Eye (tissue), 1 donor: ENCODE measurements at places on chromosomes 5 and 9.

DNA sequence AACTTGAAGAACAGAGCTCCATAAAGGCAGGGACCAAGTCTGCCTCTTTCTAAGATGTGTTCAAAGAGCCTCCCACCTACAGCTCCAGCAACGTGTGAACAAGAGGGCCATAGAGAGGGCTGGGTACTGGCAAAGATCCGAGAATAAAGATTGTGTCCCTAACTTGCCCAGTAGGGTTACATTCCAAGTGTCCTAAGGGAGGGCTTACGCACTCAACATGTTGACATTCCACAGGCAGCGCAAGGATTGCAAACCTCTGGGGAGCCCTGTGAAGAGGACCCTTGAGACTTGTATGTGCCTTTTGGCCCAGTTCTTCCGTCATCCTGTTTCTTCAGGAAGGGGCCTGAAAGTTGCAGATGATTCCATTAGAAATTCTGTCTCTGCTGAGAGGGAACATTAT lies 48.2 kb upstream of the ENTREP1 start:
- no peak for DNase-seq

DNA sequence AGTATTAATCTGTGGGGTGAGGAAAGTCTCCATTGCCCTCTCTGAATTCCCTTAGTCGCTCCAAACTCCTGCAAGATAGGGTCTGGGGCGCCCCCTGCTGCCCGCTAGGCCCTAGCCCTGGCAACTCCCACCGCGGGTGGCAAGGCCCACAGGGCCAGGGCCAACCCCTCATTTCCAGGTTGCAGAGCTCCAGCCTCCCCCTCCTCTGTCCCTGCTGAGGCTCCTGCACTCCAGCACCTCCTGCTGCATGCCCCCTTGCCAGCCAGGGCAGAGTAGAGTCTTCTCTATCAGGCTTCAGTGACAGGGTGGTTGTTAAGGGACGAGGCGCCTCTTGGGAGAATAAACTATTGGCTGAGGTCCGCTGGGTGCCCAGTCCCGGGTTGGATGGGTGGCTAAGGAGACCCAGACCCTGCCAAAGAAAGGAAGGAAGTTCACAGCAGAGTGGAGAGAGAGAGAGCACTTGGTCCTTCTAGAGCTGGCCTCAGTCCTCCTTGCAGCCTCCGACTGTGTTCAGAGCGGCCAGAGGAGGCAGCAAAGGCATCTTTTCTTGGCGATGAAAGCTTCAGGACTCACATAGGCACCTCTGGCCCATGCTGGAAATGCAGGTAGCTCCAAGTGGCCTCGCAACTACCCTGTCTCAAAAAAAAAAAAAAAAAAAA lies 45.6 kb downstream of the SAR1B start:
- peak; percentile 67 for DNase-seq

DNA sequence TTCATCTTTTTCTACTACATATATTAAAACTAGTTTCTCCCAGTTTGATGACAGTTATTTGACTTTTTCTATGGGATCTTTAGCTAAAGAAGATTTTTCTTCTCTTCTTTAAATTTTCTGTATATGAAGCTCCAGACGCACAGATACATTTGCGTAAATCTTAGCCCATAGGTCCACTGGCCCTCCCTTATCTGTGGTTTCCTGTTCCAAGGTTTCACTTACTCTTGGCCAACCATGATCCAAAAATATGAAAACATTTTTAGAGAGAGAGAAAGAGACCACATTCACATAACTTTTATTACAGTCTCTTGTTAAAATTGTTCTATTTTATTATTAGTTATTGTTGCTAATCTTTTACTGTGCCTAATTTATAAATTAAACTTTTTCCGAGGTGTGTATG lies 270.2 kb upstream of the DAPK1 start:
- DNase-seq = no peak

DNA sequence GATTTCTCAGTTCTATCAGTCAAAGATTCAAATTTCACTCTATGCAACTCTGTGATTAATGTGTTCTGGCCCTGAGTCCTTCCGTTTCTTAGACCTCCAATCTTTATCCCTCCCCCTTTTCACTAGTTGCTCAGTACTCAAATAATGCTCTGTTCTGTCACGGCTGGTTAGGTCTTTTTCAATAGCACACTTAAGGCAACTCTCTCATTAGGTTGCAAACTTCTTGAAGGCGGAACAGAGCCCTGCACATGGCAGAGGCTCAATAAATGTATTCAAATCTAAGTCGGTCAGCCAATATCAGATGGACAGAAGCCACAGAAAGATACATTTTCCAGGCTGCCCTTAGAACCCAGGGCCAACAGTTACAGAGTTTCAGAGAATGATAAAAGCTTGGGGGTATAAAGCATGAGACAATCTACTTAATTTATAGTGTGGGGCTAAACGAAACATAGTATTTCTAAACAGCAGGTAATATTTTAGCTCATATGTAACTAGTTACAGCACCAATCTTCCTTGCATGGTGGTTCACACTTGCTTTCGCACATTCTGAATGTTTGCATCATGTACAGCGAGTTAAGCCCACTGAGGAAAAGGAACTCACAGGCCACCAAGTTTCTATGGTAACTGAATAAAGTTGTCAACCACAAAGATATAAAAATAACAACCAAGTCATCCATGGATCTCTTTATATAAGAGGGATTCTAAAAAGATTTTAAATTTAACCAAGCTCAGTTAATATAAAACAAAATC lies 67.1 kb upstream of the GOLPH3 start:
- DNase-seq = no peak

DNA sequence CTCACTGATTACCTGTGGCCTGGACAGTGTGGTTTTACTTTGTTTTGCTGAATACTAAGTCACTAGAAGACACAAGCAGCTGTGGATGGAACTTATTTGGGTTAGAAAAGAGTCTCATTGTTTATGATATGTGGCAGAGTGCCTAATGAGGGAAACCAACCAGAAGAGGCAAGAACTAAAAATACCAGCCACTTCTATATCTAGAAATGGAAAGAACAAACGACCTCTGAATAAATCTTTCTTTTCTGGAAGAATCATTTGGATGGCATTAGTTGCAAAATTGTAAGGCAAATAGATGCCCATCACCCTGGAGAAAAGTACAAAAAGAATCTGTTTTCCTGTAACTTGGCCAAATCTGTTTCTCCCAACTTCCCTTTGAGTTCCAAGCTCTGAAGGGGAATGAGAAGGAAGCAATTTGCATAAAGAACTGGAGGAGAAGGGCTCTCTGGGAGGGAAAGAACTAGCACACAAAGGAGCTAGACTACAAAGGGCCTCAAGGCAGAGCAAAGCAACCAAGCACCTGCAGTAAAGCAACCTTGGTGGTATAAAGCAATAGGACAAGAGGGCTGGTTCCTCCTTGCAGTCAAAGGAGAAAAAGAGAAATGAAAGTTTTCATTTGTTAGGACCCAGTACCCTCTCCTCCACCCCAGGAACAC lies 455.4 kb downstream of the CAAP1 start:
- no peak for DNase-seq

GRCh38 chr9:126883636-126884035 lies 23.2 kb downstream of the ZBTB34 start:
- DNase-seq = peak; percentile 59

GRCh38 chr5:76175051-76175666 lies 92.0 kb downstream of the SV2C start:
- peak; percentile 83 for DNase-seq

DNA sequence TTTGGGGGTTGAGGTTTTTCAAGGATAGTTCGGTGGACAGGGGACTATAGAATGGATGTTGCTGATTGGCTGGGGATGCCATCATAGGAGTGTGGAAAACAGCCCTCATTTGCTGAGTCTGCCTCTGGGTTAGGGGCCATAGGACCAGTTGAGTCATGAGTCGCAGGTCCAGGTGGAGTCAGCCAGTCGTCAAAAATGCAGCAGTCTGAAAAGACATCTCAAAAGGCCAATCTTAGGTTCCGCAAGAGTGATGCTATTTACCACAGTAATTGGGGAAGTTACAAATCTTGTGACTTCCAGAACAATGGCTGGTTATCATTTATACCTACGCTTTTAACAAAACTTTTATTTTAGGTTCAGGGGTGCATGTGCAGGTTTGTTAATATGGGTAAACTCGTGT lies 276.0 kb upstream of the DMRT1 start:
- DNase-seq = no peak

DNA sequence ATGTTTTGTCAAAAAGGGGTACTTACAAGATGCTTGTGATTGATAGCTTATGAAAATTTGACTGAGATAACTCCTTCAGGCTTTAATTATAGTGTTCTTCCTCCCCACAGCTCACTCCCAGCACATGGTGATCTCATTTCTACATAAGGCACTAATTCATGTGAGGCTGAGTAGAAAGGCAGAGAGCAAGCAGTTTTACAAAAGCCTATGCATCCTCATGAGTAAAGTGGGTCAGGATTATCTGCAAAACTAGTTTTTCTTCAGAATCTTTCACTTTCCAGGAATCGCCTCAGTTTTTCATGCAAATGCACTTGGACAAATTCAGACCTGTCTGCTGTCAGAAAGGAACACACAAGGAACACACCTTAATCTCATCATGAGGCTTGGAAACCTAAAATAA lies 92.1 kb upstream of the FBN2 start:
- no peak for DNase-seq

DNA sequence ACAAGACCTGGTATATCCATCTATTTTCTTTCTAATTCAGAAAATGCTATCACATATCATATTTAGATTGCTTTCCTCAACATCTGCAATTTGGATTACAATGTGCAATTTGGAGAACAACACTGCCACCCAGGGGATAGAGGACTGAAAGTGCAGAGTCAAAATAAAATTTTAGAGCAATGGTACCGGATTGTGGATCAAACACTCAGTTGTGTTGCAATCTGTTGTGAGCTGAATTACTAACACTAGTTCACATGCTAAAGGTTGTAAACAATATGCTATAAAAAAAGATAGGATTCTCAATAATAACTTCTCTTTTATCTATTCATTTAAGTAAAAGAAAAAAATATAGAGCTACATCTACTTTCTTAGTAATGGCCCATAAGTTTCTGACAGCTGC lies 11.9 kb upstream of the SRFBP1 start:
- DNase-seq = peak; percentile 87

DNA sequence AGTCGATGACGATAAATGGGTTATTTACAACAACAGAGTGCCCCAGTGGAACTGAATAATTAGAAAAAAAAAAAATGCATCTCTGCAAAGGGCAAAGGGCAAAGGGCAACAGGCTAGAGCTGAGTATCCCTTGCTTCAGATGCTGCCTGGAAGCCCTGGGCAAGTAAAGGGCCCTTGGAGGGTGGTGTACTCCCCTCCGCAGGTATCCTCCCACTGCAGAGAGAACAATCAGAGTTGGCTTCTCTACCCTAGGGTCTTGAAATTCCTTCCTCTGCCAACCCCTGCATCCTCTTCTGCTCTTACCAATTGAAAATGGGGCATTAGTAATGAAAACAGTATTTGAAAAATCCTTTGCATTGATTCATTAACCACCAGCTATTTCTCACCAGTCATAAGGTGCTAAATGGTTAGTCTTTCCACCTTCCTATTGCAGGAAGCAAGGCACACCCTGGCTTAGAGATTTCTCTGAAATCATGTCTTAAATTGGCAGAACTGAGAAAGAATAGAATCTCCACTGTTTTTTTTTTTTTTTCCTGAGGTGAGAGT lies 122.6 kb downstream of the SEMA6A start:
- no peak for DNase-seq

- DNase-seq = no peak
These were observed 67.2 kb downstream of the MRPS30 start for GRCh38 chr5:44875661-44876605.

DNA sequence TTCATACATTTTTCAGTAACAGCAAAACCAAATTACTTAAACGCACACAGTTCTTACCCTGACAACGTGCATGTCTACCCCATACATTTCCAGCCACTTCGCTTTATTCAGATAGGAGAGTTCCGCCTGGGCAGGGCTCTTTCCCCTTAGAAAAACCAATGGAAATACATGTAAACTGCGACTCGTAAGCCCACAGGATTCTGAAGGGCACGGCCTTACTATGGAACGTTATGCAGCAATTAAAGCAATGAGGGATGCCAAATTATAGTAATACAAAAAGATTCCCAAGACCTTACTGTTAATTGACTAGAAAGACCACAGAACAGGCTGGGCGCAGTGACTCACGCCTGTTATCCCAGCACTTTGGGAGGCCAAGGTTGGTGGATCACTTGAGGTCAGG lies 64.5 kb downstream of the EPB41L4B start:
- DNase-seq = no peak

DNA sequence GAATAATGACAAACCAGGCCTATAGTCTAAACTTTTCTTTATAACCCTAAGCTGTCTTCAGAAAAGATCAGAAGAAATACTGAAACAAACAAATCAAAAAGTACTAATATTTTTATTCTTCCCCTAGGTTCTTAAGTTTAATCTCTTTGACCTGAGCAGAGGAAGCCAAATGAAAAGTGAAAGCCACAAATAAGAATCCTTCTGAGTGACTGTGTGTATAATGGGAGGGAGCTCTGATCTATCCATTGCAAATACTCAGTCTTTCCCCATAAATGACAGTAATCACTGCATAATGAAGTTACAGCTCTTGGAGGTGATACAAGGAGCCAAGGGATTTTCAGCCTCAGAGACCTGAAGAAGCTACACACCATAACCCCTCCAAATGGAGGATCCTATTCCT lies 126.9 kb upstream of the ATP10B start:
- DNase-seq = no peak

- peak; percentile 63 for DNase-seq
These were observed 2.5 kb upstream of the YTHDC2 start for GRCh38 chr5:113510836-113511451.

GRCh38 chr5:64637837-64638443 lies 52.4 kb upstream of the SHISAL2B start:
- DNase-seq = no peak
